ENCODE measurements at places on chromosomes 12 and 14.

DNA sequence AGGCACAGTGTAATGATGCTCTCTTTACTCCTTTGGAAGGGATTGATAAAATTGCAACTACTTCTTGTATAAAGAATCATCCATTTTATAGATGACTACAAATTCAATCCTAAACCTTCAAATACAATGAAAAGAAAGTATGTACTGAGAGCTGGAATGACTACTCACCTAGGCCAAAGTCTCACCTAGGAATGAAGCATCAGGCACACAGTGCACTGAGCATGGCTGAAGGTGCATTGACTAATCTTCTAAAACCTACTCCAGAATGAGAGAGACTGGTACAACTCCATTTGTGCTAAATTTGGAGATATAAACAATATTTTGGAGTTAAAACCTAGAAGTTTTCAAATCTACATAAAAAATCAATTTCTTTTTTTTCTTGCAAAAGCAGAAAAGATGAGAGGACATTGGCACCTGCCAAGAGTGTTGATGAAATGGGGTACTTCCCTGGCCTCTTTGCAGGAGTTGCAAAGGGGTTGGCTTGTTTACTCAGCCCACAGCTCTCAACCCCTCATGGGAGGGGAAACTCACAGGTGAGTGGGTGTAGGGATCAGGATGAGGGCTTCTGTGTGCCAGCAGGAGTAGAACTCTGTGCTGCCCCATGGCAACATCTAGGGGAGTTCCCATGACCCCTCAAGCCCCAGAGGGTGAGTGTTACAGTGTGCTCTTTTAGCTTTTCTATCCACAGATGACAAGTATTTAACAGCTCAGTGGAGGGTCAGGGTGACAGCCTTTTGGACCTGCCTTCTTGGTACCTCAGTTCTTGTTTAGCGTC, 31.3 kb downstream of the CLECL1 start:
- DNase-seq: no peak

DNA sequence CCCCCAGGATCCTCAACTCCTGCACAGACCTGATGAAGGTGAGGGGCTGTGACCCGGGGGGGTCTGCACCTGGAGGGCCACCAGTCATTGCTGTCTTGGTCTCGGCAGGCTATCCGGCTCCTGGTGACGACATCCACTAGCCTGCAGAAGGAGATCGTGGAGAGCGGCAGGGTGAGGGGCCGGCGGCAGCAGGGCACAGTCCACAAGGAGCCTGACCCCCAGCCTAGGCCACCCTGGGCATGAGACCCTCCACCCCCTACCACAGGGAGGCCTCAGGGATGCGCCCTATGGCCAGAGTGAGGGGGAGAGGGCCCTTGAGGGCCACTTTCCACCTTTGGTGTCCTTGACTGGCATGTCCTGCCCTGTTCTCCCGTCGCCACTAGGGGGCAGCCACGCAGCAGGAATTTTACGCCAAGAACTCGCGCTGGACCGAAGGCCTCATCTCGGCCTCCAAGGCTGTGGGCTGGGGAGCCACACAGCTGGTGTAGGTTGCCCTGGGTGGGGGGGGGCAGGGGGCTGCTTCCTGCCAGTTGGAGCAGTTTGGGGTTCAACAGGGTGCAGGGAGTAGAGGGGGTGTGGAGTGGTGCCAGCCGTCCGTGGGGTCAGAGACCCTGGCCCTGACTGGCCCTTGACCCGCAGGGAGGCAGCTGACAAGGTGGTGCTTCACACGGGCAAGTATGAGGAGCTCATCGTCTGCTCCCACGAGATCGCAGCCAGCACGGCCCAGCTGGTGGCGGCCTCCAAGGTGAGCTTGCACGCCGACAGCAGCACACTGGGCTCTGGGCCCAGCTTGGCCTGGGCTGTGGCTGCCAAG, 25.0 kb downstream of the HIP1R start:
- peak; percentile 79 for DNase-seq

DNA sequence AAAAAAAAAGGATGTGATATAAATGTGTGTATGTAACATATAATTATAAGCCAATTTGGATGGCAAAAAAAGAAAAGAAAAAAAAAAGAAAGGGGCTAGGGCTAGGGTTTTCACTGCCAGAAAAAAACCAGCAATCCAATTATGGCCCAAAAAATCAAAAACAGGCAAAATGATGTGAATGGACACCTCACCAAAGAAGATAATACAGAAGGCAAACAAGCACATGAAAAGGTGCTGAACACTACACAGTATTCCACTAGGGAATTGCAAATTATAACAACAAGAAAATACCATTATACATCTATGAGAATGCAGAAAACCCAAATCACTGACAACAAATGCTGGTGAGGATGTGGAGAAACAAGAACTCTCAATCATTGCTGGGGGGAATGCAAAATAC, 12.1 kb upstream of the MIPOL1 start:
- DNase-seq: no peak

DNA sequence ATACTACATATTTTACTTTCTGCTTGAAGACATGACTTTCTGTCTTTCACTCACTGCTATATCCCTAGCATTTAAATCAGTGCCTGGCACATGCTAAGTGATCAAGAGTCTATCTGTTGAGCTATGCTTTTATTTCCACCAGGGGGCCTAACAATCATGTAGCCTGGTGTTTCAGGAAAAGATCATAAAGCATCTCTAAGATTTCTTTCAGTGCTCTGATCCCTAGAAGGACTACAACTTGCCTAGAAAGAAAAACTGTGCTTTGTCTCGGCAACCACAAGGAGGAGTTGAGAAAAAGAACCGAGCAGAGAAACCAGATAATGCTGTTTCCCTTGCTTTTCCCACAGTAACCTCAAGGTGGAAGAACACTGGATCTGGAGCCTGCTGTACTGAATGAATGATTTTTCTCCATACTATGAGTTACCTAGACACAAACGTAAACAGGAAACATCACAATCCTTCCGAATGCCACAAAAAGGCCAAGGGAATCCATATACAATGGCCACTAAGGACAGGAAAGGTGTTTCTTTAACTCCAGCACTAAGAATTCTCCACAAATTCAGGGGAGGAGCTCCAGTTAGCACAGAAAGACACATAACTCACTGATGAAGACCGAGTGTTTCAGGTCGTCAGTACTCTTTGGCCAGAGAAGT, 1.2 kb downstream of the CRY1 start:
- no peak for DNase-seq

GRCh38 chr14:23864259-23864658, 89.3 kb upstream of the DHRS4 start:
- DNase-seq: no peak

DNA sequence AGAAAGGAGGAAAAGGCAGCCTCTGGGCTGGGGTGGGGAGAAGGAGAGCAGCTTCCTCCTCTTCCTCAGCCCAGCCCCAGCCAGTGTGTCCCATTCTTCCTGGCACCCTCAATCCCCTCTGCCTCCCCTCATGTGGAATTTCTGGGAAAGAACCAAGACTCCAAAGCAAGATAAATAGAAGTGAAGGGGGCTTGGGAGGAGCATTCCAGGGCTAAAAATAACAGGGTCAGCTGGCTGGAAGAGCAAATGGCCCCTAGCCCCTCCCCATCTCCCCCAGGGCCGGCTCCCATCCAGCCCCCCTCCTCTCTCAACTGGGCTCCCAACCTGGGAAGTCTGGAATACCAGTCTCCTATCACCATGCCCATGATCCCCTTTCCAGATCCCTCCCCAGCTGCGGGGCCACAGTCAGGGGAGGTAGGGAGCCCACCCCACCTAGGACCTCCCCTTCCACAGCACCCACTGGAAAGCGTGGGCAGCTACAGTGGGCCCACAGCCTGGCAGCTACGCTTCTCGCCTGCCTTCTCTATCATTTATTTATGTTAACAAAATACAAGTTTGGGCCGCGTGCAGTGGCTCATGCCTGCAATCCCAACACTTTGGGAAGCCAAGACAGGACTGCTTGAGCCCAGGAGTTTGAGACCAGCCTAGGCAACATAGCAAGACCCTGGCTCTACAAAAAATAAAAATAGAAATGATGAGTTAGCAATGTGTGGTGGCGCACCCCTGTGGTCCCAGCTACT, 88.3 kb downstream of the IRF2BPL start:
- DNase-seq: no peak

- DNase-seq: no peak
Observed at GRCh38 chr12:57865084-57865751, 18.7 kb upstream of the CTDSP2 start.

- no peak for DNase-seq
Observed at GRCh38 chr12:10226086-10226485, 13.4 kb downstream of the GABARAPL1 start.

- DNase-seq: no peak
Observed at GRCh38 chr12:107360482-107360881, 267.1 kb upstream of the CRY1 start.

DNA sequence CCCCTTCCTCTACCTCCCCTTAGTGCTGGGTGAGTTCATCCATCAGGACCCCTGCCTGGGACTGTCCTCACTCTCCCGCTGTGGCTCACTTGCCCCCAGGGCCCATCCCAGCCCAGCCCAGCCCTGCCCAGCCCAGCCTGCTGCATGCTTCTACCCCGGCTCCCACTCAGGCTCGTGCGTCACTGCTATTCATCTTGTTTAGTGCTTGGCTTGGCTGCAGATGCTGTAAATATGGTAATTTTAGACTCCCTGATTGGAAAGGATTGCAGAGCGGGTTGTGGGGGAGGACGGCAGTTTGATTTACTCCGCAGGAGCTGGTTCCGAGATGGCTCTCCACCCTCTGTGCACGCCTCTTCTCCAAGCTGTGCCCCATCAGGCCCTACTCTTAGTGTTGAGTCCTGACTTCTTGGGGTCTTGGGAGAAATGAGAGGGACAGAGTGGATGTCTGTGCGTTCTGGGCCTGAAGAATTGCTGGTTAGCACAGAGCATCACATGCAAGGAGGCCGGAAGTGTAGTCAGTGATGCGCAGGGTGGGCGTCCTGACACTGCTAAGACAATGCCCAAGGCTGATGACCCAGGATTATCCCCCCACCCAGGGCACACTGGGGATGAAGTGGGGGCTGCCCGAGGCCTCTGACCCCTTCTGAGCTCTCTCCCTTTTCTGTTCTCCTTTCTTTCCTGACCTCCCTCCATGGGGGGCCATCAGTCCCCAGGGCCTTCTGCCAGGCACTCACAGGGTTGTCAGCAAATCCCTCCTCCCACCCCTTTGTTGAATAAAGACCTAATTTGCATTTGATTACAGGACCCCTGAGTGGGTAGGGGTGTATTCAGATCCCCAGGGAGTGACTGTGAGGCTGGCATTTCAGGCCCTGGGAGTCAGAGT, 244.4 kb downstream of the ZFP36L1 start:
- DNase-seq: no peak

DNA sequence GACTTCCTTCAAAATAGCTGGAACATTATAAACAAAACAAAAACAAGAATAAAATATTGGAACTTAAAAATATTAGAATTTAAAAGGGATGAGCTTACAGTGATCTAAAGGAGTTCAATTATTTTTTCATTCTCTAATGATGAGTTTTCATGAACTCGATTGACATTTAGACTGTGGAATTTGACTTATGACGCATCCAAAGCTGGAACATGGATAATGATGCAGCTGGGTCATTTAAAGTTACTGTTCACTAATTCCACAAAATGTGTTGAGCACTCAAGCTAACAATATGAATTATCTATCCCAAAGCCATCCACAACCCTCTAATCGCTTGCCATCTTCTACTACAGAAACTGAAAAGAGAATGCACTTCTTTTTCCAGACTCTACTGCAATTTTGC, 42.5 kb downstream of the LIN7A start:
- no peak for DNase-seq

DNA sequence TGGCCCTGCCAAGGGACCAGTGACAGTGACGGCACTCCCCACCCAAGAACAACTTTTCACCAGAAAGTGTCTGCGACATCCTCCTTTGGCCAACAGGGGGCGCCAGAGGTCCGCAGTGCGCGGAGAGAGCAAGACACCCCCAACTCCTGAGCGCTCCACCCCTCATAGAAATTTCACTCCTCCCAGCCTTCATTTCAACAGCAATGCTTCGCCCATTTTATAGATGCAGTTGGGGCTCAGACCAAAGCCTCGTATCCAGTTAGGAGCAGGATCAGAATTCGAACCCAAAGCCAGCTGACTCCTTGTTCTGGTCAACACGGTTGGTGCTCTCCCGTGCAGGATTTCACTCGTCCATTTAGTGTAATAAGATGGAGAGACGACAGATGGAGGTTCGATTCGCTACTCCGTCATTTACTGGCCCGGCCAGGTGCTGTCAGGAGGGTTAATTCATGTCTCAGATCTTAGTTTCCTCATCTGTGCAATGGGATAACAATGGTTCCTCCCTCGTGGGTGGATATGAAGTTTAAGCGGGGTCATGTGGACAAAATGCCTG, 2.4 kb upstream of the POP5 start:
- DNase-seq: peak; percentile 62

DNA sequence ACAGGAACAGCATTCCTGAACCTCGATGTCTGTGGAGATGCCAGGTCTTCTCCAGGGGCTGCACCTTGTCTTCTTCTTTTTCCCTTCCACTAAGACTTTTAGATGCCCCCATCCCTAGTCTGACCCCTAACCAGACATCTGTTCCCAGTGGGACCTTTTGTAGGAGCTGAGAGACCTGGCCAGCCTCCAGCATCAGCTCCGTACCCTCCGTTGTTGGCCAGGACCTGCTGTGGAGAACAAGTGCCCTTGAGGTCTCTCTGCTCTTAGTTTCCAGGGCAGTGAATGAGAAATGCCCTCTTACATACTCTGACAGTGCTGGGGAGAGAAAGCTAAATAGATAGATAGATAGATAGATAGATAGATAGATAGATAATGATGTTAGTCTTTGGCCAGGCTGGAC, 16.8 kb upstream of the SDR39U1 start:
- no peak for DNase-seq

- no peak for DNase-seq
Observed at GRCh38 chr12:118816296-118816695, 165.0 kb upstream of the SRRM4 start.

GRCh38 chr12:107594995-107595394, 90.6 kb upstream of the PWP1 start:
- DNase-seq: no peak

GRCh38 chr12:93279565-93280412, 97.9 kb upstream of the NUDT4 start:
- DNase-seq: no peak

- DNase-seq: no peak
Observed at GRCh38 chr12:106331599-106331998, 25.9 kb upstream of the POLR3B start.

- no peak for DNase-seq
Observed at GRCh38 chr12:85626784-85627171, 209.4 kb downstream of the RASSF9 start.

DNA sequence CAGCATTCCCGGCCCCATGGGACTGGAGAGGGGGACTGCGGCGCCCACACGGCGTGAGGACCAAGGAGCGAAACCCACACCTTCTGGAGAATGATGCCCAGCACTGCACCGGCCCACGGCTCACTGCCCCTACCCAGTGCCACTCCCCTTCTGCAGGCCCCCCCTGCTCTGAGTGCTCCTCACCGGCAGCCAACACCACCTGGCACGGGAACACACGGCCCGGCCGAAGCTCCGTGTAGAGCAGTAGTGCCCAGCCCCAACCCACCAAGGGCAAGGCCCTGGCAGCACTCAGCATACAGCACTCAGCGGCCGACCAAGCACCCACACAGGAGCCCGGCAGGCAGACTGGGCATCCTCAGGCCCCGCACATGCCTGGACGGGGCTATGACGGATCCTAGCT, 13.4 kb downstream of the BTBD6 start:
- no peak for DNase-seq

Data from activated CD4-positive, CD25-positive, alpha-beta regulatory T cell (primary cell).